Adrenal gland (tissue), 19 donors: ENCODE measurements at places on chromosomes 11 and 22.

GRCh38 chr11:2816941-2817421 is 68.6 kb downstream of the CDKN1C start:
- no peak for DNase-seq

- DNase-seq, result no peak
These were observed 567.0 kb upstream of the CADM1 start for GRCh38 chr11:116071241-116071640.

DNA sequence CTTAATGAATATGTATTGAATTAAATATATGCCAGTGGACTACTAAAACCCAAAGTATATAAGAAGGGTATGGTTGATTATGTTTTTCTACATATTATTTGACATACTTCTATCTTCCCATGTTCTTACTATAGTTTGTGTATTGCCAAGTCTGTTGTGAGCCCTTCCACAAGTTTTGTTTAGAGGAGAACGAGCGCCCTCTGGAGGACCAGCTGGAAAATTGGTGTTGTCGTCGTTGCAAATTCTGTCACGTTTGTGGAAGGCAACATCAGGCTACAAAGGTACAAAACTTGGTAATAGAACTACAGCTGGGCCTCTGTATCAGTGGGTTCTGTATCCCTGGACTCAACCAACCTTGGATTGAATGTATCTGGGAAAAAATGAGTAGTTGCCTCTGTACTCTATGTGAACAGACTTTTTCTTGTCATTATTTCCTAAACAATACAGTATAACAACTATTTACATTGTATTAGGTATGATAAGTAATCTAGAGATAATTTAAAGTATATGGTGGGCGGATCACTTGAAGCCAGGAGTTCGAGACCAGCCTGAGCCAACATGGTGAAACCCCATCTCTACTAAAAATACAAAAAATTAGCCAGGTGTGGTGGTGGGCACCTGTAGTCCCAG is 38.7 kb upstream of the TTC36 start:
- peak; percentile 68 for DNase-seq

DNA sequence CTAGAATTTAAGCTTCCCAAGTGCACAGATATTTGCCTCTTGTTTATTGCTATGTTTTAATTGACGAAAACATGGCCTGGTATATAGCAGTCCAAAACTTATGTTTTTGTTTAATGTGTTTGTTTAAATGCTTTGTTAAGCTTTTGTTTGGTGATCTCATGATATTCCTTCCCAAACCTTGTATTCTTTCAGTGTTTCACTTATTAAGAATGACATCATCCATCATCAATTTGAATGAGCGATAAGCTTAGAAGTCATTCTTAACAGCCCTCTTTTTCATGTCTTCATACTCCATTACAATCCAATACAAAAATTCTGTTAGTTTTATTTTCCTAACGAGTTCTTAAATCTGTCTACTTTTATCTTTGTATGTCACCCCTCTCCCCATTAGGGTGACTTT is 206.0 kb downstream of the DYNC2H1 start:
- no peak for DNase-seq

- DNase-seq, result no peak
These were observed 532.3 kb downstream of the SOX6 start for GRCh38 chr11:15824060-15824459.

DNA sequence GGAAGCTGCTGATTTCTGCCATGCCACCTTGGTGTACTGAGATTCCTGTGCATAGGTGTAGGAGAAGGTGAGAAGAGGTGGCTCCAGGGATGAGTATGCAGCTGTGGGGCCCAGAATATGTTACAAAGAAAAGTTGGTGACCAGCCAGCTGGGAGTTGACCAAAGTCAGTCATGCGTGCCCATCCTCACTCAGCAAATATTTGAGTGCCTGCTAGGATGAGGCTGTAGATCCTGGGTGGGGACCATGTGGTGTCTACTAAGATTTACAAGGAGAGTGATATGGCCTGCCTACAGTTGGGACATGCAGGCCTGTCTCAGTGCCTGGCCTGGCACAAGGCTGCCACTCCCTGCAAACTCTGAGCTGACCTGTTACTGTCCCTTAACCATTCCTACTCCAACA is 19.4 kb downstream of the RNF185 start:
- DNase-seq, result peak; percentile 32

- DNase-seq, result no peak
These were observed 115.6 kb upstream of the B3GAT1 start for GRCh38 chr11:134527382-134528243.

GRCh38 chr22:45639747-45640102 is 31.9 kb upstream of the ATXN10 start:
- no peak for DNase-seq

DNA sequence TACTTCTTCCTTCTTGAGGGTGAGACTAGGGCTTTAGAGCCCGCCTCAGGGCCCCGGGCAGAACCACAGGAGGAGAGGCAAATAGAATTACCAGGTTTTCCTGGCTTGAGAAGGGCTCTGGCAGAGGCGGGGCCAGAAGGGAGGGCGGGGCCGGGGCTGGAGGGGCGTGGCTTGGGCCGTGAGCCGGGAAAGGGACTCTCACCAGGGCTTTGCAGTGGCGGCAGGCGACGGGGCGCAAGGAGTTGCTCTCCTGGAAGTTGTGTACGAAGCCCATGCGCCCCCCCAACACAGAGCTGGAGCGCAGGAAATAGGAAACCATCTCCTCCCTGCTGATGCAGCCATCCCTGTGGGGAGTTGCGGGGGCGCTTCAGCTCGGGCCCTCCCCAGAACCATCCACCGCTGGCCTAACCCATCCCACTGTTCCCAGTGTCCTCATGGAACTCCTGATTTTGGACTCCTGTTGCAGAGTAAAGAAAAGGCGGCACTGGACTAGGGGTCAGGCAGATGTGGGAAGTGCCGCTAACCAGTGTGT is 6.9 kb upstream of the NRXN2 start:
- DNase-seq, result peak; percentile 43

DNA sequence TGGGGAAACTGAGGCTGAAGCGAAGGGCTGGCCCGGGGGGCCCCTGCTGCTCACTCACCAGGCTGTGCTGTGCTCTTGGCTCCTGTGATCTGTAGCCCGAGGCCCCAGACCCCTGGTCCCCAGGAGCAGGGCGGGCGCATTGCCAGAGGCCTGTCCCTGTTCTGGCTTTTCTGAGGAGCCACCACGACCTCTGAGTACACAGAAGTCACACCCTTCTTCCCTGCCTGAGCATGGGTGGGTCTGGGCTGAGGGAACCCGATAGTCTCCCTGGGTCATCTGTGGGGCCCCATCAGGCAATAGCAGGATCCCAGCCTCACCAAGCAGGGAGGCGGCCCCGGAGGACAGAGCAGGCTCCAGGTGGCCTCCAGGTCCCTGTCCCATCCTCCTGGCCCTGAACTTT is 5.1 kb downstream of the CASTOR1 start:
- no peak for DNase-seq

DNA sequence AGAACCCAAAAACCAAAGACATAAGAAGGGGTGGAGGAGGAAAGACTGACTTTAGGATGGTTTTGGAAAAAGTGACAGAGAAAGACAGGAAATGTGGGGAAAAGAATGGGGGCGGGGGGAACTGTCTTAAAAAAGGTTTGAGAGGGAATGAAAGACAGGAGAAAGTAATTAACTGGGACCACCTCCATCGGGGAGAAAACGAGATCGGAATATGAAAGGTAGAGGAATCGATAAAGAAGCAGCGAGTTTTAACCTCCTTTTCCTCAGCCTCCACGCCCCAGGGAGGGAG is 524 bp downstream of the MTMR2 start:
- no peak for DNase-seq

DNA sequence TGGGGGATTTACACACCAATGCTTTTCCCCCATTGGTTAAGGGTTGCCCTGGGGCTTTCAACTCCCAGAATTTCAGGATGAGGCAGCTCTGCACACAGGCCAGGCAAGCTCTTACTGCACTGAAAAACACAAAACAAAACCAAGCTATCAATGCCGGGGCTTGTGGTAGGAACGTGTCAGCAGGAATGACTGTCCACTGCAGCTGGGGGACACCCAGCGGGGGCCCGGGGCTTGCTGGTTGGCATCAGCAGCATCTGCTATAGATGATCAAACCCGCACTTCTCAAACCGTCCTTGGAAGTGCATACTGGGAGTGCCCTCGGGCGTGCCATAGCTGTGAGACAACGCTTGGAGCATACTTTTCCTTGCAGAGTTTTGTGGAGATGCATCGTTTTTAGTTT is 7.7 kb downstream of the TP53AIP1 start:
- DNase-seq, result no peak
